Stimulated activated CD4-positive, alpha-beta T cell treated with anti-CD3 and anti-CD28 coated beads, Interleukin-1b, Interleukin-23, amount 100 ng/mL, for 24 hours (primary cell): ENCODE measurements at places on chromosomes 5 and 9.
A peak's percentile ranks its signal among the peaks of the same experiment; 100 is the strongest.

GRCh38 chr5:14463629-14464028 is 118.0 kb upstream of the OTULINL start:
- DNase-seq: no peak

GRCh38 chr9:72363908-72364678 is 915 bp downstream of the ZFAND5 start:
- peak; percentile 37 for DNase-seq

DNA sequence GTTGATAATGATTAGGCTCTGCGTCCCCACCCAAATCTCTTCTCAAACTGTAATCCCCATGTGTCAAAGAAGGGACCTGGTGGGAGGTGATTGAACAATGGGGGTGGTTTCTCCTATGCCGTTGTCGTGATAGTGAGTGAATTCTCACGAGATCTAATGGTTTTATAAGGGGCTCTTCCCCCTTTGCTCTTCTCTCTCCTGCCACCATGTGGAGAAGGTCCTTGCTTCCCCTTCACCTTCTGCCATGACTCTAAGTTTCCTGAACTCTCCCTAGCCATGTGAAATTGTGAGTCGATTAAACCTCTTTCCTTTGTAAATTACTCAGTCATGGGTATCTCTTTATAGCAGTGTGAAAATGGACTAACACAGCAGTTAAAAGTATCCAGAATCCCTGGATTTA is 715.2 kb upstream of the DMAC1 start:
- DNase-seq: no peak

GRCh38 chr5:55625589-55625909 is 86.6 kb downstream of the SLC38A9 start:
- no peak for DNase-seq

GRCh38 chr9:95089257-95090022 is 228.1 kb downstream of the FANCC start:
- DNase-seq: no peak

- no peak for DNase-seq
Observed at GRCh38 chr9:114031948-114032840, 45.9 kb downstream of the AMBP start.

DNA sequence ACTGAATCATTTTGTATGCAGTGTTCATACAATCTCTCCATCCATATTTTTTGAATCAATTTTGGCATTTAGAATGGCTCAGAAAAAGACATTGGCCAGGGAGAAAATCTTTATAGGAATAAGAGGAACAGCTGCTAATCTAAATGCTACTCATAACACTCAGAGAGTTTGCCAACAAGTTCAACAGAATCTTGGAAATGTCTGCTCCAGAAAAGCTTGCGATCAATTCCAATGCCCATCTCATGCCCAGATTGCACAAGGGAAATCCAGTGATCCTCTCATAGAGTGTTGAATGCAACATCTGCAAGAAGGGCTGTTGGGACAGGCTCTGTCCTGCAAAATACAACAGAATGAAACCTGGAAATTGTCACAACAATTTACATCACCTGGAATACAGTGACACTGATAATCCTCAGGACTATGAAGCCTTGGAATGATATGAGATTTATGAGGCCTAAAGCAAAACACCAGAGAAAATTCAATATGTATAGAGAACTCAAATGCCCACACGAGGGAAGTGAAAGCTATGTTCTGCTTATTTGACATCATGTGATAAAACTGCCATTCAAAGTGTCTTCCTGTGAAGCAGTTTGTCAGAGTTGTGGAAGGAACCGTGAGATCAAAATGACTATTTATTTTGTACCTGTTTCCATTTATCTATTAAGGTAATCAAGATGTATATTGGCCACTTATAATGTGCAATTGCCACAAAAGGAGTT is 190.1 kb downstream of the PARP8 start:
- DNase-seq: no peak
